Erythroblast (primary cell): ENCODE measurements at places on chromosomes 1 and 21.

GRCh38 chr1:56345831-56346230 lies 233.5 kb downstream of the PLPP3 start:
- DNase-seq: no peak

DNA sequence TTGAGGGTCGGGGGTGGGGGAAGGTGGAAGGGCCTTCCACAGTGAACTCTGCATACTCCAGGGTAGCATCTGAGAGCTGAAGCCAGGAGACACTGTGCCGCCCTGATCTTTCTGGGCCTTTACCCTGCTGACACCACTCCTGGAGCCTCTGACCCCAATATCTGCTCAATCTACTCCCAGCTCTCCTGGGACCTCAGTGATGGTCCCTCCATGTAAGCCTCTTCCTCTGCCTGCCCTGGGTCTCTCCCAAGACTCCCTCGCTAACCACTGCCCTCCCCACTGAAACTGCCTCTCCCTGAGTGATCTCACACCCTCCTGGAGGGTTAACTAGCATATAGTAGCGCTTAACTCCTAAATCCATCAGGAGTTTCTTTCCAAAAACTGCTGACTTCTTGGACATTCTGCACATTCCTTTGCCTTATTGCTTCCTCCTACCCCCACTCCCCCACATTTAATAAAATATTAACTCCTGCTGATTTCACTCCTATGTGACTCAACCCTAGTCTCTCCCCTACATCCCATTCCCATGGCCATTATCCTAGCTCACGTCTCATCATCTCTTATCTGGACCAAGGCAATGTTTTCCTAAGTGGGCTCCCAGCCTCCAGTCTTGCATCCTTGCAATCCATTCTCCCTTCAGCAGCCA lies 145.6 kb downstream of the HMGB4 start:
- DNase-seq: no peak

- no peak for DNase-seq
Observed at GRCh38 chr1:19373211-19374082, 61.3 kb downstream of the SLC66A1 start.

- DNase-seq: no peak
Observed at GRCh38 chr1:229843627-229844238, 217.7 kb downstream of the URB2 start.

- DNase-seq: no peak
Observed at GRCh38 chr21:26956216-26956615, 10.7 kb downstream of the ADAMTS5 start.

GRCh38 chr1:11518016-11518701 lies 39.2 kb downstream of the DISP3 start:
- DNase-seq: no peak

GRCh38 chr1:94542088-94542870 lies 720 bp upstream of the F3 start:
- no peak for DNase-seq

DNA sequence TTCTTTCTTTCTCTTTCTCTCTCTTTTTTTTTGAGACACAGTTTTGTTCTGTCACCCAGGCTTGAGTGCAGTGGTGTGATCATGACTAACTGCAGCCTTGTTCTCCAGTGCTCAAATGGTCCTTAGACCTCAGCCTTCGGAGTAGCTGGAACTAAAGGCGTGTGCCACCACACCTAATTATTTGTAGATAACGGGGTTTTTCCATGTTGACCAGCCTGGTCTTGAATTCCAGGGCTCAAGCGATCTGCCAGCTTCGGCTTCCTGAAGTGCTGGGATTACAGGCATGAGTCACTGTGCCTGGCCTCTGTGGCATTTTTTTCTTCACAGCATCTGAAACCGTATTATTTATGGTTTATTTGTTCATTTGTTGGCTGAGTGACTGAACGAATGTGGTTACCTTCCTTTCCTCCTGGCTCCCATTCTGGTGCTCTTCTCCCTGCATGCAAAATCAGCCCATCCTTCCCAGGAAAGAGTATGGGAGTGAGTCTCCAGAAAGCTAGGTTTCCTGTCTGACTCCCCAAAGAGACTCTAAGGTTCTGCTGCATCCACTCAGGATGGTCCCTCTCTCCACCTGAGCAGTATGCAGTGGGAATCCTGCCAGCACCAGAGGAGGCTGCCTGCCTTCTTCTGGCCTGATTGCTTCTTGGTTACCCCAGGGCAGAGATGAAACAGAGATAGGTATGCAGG lies 155.0 kb upstream of the BEND5 start:
- no peak for DNase-seq

- no peak for DNase-seq
Observed at GRCh38 chr1:48026275-48026674, 29.1 kb upstream of the TRABD2B start.

- no peak for DNase-seq
Observed at GRCh38 chr1:23424293-23425192, at the start of gene TCEA3. TSS of gene TCEA3 (minus strand) at chr1:23424748. CDS start at chr1:23424633, 115 bp downstream.

- DNase-seq: no peak
Observed at GRCh38 chr1:151841141-151841540, 1.5 kb upstream of the C2CD4D start.

DNA sequence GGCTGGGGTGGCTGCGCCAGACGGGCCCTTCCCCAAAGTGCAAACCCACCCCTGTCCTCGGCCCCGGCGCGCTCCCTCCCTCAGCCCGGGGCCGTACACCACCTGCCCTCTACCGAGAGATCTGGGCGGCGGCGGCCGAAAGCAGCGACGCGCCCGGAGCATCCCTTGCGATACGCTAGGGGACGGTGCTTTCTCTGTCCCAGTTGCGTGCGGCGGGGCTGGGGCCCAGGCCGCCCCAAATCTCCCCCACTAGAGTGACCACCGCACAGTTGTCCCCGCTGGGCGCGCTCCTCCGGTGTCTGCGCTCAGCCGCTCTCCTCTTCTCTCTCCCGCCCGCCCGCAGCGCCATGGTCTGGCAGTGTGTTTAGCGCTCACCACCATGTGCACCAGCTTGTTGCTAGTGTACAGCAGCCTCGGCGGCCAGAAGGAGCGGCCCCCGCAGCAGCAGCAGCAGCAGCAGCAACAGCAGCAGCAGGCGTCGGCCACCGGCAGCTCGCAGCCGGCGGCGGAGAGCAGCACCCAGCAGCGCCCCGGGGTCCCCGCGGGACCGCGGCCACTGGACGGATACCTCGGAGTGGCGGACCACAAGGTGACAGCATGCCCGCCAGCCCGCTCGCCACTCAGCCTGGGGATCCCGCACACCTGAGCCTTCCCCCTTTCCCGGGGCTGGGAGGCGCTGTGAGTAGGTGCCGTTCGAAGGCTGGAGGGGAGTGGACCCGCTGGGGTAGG lies 1.0 kb downstream of the ST6GALNAC5 start:
- peak; percentile 1 for DNase-seq

GRCh38 chr21:32940079-32941014 lies 85.4 kb upstream of the OLIG2 start:
- DNase-seq: peak; percentile 75

- DNase-seq: no peak
Observed at GRCh38 chr1:162997499-162998285, 71.5 kb upstream of the RGS4 start.

GRCh38 chr1:113659556-113659955 lies 99.7 kb downstream of the PHTF1 start:
- no peak for DNase-seq

GRCh38 chr1:206490771-206491405 lies 16.4 kb upstream of the RASSF5 start:
- DNase-seq: no peak

DNA sequence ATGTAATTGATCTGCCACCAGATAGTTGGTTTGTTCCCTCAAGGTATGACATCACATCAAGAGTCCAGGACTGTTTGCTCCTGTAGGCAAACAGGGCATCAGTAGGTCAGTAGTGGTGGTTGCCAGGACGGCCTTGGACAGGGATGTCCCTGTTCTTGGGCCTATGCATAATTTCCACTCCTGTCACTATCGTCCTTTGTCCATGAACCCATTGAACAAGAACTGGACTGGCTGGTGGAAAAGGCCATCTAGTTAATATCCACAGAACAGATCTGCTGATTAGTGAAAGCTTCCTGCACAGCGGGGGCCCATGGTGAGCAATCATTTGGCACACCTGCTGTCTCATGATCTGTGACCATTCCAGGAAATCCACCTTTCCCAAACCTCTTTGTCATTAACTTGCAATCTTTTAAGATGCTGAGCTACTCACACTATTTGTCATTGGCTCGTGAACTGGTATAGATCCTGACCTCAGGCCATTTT lies 12.4 kb upstream of the BSDC1 start:
- no peak for DNase-seq

DNA sequence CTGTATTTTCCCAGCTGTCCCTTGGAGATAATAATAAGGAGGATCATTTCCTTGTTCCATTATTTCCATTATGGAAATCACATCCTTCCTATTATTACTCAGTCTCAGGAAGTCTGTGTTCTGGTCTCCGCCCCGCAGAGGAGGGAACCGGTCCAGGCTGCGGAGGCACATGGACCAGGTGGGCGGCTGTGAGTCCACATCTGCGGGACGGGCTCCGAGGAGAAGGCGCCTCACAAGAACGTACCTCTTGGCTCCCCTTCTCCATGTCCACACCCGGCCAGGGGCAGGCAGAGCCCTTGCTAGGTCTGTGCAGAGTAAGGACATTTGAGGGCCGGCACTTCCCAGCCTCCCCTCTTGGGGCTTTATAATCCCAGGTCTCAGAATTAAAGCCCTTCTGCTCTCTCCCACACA lies 14.6 kb downstream of the RAB7B start:
- no peak for DNase-seq

- DNase-seq: no peak
Observed at GRCh38 chr1:240295811-240296210, 204.1 kb downstream of the FMN2 start.

DNA sequence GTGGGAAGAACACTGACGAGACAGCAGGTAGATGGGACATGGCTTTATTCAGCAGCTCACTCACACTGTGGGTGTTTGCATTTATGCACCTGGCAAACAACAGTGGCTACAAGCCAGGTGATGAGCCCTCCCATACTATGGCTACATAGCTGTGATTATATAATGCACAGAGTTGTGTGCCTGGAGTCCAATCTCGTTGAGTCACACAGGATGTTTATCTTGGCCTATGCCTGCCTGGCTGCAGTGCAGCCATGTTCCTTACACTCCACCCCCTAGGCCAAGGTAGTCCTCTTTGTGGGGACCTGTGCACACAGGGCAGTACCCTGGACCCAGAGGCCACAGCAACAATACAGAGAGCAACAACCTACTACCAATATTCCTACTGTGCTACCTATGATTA lies 1643.8 kb downstream of the MRPL39 start:
- no peak for DNase-seq

- DNase-seq: no peak
Observed at GRCh38 chr1:78483903-78484302, 6.9 kb upstream of the PTGFR start.

DNA sequence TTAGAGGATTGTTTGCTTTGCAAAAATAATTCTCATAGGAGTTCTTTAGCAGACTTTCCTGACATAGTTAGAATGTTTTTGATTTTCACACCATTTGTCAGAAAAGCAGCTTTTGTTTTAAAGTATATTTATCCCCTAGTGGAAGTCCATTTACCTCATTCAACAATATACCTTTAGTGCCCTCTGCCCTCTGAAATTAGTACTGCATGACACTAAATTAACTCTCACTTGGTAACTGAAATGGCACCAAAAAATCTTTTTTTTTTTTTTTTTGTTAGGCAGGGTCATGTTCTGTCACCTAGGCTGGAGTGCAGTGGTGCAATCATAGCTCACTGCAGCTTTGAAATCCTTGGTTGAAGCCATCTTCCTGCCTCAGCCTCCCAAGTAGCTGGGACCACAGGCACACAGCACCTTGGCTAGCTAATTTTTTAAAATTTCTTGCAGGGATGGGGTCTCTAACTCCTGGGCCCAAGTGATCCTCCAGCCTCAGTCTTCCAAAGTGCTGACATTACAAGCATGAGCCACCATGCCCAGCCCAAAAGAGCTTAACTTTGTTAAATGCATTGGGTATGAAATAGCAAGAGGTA lies 13.6 kb downstream of the LRRC42 start:
- DNase-seq: peak; percentile 70
